ENCODE measurements at places on chromosomes 3 and 15. TPM values are rescaled to one million over a fixed set of nuclear protein-coding genes. Genes with fewer than 3 reads are reported as not detected.

MME gene
- total RNA-seq = 1.4 TPM

DOCK3 gene
- 0.20 TPM for total RNA-seq

DET1 gene
- 17.9 TPM for total RNA-seq

SMCO1 gene
- not detected for total RNA-seq

ZNF385D gene
- 2.4 TPM for total RNA-seq

RPN1 gene
- 124 TPM for total RNA-seq

ABI3BP gene
- total RNA-seq = 114 TPM

SPATA12 gene
- total RNA-seq = not detected

USP50 gene
- 0.81 TPM for total RNA-seq

AHSG gene
- total RNA-seq = not detected

CNTN3 gene
- total RNA-seq = 2.7 TPM

HGD gene
- total RNA-seq = 0.63 TPM

XCR1 gene
- total RNA-seq = not detected

C2CD4A gene
- total RNA-seq = 0.13 TPM

OXTR gene
- 7.5 TPM for total RNA-seq

KCNAB1 gene
- total RNA-seq = 1.2 TPM

TRNT1 gene
- total RNA-seq = 18.4 TPM

PCCB gene
- total RNA-seq = 22.1 TPM

ATP13A4 gene
- total RNA-seq = 2.4 TPM

CFAP91 gene
- total RNA-seq = 21.3 TPM

OGG1 gene
- total RNA-seq = 28.6 TPM

EPHB3 gene
- total RNA-seq = 16.4 TPM

GOLGA8M gene
- total RNA-seq = 4.5 TPM

POTEB2 gene
- total RNA-seq = not detected

TUSC7 gene
- total RNA-seq = not detected

BCL2A1 gene
- total RNA-seq = 4.0 TPM

GPR171 gene
- total RNA-seq = not detected

RPL15 gene
- 4,015 TPM for total RNA-seq

ZNF80 gene
- not detected for total RNA-seq

ALPK3 gene
- total RNA-seq = 1.0 TPM

NCK1 gene
- total RNA-seq = 49.4 TPM

CELF6 gene
- total RNA-seq = 5.0 TPM

CALML4 gene
- total RNA-seq = 3.2 TPM

CD80 gene
- not detected for total RNA-seq

OR5K1 gene
- total RNA-seq = not detected

SENP8 gene
- total RNA-seq = 2.7 TPM

PLSCR5 gene
- not detected for total RNA-seq

GOLGA8J gene
- not detected for total RNA-seq

FGD5 gene
- total RNA-seq = 8.3 TPM

GOLGA6L6 gene
- total RNA-seq = not detected

SST gene
- total RNA-seq = not detected

RBPMS2 gene
- total RNA-seq = 1.6 TPM

GRAMD1C gene
- total RNA-seq = 1.4 TPM

LINGO1 gene
- total RNA-seq = 0.36 TPM

CFAP92 gene
- 1.1 TPM for total RNA-seq

SKOR1 gene
- total RNA-seq = 0.36 TPM

ARHGEF26 gene
- total RNA-seq = 11.7 TPM

All from ovary (tissue), 10 donors.